ENCODE measurements at places on chromosomes 5 and 9.

GRCh38 chr5:85998656-85999055 is 619.1 kb upstream of the COX7C start:
- no peak for DNase-seq

- DNase-seq = no peak
These were observed 252.5 kb upstream of the DMRT1 start for GRCh38 chr9:588981-589380.

DNA sequence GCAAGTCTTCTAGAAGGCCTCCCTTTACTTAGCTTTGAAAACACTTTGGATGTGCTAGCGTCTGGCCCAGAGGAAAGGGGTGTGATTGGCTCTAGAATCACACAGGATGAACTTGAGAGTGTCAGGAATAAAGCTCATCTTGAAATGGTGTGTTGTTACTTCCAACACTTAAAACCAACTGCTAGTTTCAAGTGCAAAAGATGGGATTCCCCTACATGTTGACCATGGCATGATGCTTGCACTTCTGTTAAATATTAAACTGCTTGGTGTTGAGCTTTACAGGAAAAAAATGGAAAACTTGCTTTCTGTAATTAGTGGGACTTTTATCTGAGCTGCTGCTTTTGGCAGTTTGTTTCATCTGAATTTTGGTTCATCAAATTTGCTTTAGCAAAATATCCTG is 261.1 kb downstream of the MED10 start:
- DNase-seq = no peak

- DNase-seq = no peak
These were observed 242.9 kb downstream of the BNC2 start for GRCh38 chr9:16627521-16627920.

DNA sequence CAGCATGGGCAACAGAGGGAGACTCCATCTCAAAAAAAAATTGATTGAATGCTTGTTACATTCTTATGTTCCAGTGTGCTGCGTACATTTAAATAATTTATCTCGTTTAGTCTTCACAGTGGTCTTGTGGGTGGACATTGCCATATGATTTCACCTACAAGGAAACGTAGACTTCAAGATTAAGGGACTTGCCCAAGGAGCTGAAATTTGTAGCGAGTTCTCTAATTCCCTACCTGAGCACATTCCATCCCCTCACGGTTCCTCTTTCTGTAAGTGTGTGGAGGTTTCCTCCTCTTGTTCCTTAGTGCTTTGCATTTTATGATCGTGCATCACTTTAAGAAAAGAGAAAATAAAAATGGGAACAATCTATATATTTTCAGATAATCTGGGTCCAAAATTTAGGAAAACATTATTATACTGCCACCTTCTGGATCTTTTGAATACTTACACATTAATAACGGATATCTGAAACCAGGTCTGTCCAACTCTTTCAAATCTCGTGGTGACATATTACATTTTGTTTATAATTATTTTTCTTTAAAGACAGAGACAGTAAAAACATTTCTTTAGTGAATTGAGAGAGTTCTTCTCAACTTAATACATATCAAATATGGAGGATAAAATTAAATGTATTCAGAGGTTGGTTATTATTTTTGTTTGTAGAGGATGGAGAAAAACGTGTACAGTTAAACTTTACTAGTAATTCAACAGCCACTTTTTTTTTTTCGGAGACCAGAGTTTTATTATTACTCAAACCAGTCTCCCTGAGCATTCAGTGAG is 29.9 kb upstream of the C7 start:
- peak; percentile 38 for DNase-seq

- DNase-seq = peak; percentile 34
These were observed 751.2 kb downstream of the BRINP1 start for GRCh38 chr9:118618084-118618483.

DNA sequence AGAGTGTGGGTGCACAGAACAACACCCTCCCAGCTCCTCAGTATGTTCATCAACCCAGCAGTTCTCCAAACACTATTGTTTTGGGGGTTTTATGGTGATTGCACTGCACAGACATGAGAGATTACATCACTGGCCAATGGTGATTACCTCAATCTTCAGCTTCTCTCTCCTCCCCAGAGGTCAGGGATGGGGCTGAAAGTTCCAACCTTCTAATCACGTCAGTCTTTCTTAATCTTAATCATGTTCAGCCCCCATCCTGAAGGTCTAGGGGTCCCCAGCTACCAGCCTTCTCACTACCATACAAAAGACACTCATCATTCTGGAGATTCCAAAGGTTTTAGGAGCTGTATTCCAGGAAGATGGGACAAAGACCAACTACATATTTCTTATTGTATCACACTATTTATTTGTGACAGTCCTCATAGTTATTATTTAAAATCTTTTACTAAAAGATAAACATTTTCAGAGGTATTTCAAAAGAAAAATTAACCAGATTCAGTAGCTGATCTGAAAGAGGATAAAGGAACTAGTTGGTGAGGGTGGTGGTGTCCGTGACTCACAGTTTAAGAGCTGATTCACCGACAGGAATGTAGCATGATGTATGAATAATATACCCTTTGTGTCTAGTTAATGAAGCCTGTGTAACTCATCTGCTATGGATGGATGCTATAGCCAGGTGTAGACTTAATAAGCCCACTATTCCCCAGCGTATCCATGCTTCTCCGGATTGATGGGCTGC is 35.6 kb downstream of the RASEF start:
- peak; percentile 74 for DNase-seq

- peak; percentile 52 for DNase-seq
These were observed 58.6 kb upstream of the ZBED3 start for GRCh38 chr5:77145666-77146065.

DNA sequence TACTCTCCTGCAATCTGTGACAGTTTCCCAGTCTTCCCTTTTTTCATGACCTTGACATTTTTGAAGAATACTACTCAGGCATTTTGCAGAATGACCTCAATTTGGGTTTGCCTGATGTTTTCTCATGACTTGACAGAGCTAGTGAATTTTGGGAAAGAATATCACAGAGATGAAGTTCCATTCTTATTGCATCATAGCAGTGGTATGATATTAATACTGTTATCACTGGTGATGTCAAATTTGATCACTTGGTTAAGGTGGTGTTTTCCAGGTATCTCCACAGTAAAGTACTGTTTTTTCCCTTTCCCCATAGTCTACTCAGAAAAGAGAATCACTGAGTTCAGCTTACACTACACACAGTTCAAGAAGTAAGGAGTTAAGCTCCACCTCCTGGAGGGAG is 56.2 kb upstream of the XPA start:
- no peak for DNase-seq

GRCh38 chr5:15001517-15001916 is 129.9 kb upstream of the ANKH start:
- no peak for DNase-seq

GRCh38 chr5:131581702-131582101 is 53.3 kb downstream of the RAPGEF6 start:
- no peak for DNase-seq

- DNase-seq = no peak
These were observed 20.3 kb upstream of the ANKRD33B start for GRCh38 chr5:10543585-10544040.

GRCh38 chr5:179294891-179295777 is 50.1 kb downstream of the ADAMTS2 start:
- DNase-seq = no peak

DNA sequence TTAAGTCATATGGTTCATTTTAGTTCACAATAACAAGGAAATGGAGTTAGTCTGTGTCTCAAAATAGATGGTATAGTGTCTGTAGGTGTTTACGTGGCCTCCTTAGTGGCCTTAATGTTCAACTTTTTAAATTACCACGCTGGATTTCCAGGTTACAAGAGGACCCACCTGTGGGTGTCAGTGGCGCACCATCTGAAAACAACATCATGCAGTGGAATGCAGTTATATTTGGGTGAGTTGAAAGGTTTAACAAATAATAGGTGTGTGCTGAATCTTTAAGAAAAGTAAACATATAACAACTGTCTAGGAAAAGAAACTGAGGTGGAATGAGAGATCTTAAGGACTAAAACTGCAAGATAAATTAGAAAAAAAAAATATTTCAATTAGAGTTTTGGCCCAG is 2.9 kb downstream of the UBE2B start:
- no peak for DNase-seq

DNA sequence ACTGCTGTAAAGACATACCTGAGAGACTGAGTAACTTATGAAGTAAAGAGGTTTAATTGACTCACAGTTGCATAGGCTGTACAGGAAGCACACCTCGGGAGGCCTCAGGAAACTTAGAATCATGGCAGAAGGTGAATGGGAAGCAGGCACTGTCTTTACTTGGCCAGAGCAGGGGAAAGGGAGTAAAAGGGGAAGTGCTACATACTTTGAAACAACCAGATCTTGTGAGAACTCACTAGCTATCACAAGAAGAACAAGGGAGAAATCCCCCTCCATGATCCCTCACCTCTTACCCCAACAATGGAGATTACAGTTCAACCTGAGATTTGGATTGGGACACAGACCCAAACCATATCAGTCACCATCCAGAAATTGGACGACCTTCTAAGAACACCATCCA is 1285.8 kb upstream of the CDH9 start:
- no peak for DNase-seq

DNA sequence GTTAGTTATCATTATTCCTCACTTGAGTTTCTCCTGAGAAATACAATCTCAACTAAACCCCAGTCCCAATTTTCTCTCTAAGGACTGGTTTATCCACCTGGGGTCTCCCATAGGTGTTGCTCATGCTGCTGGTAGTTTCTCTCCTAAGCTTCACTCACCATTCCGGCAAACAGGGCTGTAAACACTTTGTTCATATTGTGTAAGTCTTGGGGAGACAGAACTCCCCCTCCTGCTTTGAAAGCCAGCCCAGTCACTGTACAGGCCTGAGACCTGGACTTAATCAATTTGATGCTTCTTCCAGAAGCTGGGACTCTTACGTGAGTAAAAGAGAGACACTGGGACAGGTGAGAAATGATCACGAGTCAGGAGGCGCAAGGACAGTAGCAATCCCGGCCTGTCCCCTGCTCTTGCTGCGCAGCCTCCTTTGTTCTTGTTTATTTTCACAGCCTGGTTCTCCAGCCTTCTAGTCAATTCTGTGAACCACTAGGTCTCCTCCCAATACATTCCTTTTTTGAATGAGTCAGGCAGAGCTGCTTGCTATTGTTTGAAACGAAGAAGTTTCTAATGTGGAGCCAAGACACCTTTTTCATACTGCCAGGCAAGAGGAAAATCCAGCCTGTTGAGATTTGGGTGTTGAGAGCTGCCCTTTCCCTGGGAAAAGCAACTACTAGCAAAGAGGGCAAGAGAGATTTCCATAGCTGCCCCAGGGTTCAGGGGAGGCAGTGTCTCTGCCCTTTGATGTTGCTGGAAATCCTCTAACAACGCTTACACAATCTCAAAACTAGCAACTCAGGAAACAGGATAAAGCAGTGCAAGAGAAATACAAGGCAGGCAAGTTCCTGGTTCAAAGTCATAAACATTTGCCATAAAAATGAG is 9.2 kb upstream of the SHROOM1 start:
- peak; percentile 77 for DNase-seq

- DNase-seq = no peak
These were observed 5.6 kb downstream of the HOMER1 start for GRCh38 chr5:79508354-79508753.

DNA sequence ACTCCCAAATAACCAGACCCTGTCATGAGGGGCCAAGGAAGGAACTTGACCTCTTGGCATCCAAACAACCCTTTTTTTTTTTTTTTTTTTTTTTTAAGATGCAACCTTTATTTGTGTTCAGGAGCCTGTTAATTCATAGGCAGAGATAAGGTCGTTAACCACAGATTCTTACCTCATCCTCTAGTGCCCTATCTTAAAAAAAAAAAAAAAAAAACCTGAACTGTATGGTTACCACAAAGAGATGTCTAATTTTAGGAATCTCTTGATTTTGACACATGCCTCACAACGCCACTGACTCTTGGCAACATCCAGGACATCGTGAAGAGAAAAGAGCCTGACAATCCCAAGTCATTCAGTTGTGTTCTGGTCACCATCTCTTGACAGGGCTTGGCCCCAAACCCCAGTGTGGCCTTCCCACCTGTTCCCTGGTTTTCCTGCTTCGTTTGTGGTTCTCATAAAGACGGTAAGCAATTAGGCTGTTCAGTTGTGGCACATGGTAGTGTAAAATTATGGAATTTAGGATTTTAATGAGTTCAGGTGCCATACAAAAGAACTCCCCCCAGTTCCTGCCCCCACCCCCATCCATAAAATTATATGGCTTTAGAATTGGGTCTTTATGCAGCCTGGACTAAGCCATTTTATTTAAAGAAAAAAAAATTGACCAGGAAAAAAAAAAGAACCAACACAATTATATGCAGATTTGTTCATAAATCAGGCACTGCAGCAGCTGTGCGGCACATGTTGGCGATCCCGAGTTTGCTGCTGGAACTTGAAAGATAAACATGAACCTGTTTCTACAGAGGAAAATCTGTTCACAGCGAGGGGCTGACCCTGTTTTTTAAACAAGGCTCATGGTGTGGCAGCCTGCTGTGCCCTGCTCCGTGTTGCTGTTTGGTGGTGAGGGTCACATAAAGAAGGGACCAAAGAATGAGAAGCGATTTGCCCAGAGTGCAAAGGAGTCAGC is 267.8 kb upstream of the CLINT1 start:
- DNase-seq = peak; percentile 22

DNA sequence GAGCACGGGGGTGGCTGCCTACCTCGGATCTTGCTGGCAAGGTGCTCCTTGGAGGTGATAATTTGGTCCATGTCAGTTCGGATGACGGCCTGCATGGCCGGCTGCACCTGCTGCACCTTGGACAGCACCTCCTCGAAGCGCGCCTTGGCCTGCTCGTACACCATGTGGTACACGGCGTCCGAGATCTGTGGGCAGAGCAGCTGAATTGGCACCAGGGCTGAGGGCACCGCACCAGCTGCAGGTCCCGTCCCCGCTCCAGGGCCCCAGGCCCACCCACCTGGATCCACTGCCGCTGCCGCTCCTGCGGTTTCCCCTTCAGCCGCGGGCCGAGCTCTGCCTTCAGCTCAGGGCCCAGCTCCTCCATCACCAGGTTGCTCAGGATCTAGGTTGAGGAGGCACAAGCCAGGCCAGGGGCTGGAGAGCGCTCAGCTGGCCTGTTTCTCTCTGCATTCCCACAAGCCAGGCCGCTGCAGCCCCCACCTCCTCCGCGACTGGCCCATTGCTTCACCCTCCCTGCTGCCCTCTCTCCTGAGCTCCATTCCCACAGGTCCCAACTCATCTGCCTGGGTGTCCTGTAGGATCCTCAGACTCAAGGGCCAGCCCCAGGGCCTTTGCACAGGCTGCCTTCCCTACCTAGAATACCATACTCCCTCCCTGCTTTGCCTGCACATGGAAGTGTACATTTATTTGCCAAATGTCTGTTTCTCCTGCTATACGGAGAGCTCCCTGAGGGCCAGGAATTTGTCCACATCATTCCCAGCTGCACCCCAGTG is 65.7 kb downstream of the LRSAM1 start:
- DNase-seq = no peak

GRCh38 chr9:19999491-20000057 is 210.7 kb upstream of the SLC24A2 start:
- DNase-seq = peak; percentile 50

DNA sequence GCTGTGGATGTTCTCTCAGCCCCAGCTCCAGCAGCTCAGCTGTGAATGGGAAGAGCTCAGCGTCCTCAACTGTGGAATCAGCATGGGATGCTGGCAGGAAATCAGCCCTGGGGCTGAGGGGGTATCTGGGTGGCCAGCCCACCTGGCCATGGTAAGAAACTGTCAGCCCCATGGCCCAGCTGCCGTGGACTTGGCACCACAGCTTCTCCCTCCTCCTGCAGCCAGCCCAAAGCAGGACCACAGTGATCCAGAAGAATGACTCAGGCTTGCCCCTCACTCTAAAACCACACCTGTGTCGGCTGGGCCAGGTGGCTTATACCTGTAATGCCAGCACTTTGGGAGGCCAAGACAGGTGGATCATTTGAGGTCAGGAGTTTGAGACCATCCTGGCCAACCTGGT is 48.0 kb downstream of the SAR1B start:
- no peak for DNase-seq

All from fibroblast of villous mesenchyme (primary cell).